ENCODE measurements at places on chromosomes 12 and 14.

- no peak overlapping the region for H3K4me3 ChIP-seq
- no peaks in the 10 kb centered on the region for H3K36me3 ChIP-seq
- peaks cover 9% of the 10 kb centered on the region for H3K27me3 ChIP-seq
- no peak overlapping the region for H3K27ac ChIP-seq
- peaks cover 4% of the 10 kb centered on the region for H3K4me1 ChIP-seq
- no peak for DNase-seq
Observed at GRCh38 chr14:28773861-28774691, 7.5 kb downstream of the FOXG1 start.

DNA sequence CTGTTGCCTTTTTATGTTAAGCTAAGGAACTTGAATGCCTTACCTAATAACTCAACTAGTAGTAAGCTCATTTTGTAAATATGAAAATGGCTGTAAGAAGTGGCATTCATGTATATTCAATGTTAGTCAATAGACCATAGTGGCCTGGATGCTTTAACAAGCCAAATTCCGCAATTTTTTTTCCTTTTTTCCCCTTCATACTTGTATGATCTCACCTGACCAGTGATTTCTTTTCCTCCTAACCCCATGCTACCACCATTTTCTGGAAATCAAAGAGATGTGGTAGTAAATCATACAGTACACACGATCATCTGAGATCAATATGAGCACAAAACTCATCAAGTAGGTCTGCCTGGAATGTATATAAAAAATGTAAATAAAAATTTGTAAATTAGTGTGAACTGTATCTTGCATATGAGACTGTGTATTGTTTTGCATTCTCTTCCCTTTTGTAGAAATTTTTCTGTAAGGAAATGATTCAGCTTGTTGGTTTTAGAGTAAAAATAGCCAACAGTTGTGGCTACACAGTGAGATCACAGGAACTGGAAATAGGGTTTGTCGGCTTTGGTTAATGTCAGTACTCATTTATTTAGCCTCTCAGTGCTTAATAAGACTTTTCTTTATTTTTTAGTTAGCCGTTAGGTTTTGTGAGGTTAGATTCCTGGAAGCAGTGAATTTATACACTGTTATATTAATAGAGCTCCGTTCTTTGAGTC is 62.5 kb downstream of the ETNK1 start:
- peak overlapping the region; percentile 15 for H3K27ac ChIP-seq
- H3K27me3 ChIP-seq, result no peaks in the 10 kb centered on the region
- peaks cover 6% of the 10 kb centered on the region for H3K36me3 ChIP-seq
- H3K4me1 ChIP-seq, result peaks cover 15% of the 10 kb centered on the region
- no peak overlapping the region for H3K4me3 ChIP-seq
- no peak for DNase-seq

- peaks cover 32% of the 10 kb centered on the region for H3K36me3 ChIP-seq
- DNase-seq, result no peak
- H3K4me1 ChIP-seq, result peaks cover 20% of the 10 kb centered on the region
- peak overlapping the region; percentile 63 for H3K27ac ChIP-seq
Observed at GRCh38 chr12:47231456-47231855, 151.7 kb upstream of the AMIGO2 start.

DNA sequence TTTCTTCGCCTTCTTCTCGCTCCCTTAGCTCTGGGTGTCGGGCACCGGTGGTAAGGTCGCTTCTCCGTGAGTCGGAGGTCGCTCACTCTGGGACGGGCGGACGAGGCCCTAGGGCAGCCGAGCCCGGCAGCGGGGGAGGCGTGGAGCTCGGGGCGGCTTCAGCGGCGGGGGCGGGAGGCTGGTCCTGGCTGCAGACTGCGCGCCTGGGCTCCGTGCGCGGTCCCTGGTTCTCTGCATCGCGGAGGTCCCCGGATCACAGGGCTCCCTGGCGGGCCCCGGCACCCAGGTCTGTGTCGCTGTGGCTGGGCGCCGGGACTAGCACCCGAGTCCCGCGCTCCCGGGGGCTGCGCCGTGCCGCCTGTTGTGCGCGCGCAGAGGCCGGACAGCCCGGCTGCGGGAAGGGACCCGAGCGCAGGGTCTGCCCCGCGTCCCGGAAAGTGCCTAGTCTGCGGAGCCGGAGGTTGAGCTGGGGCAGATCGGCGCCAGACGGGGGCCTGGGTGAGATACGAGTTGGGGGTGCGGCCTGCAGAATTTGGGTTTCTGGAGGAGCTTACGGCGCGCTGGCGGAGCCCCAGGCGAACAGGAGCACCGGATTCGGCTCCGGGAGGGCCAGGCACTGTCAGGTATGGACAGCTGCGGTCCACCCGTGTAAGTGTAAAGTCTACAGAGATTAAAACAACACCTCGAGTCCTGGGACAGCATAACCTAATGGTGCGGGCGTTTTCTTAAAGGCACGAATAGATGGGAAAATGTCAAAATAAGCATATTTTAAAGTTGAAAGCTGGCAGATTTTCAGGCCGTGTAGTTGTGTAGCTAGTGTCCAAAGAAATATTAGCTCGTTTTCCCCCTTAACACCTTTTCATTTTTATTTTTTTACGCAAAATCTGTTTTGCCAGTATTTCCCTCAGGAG is 713 bp downstream of the FRMD6 start:
- no peak overlapping the region for H3K27ac ChIP-seq
- H3K36me3 ChIP-seq, result no peaks in the 10 kb centered on the region
- peaks cover 12% of the 10 kb centered on the region for H3K27me3 ChIP-seq
- no peak for DNase-seq
- H3K4me3 ChIP-seq, result peak overlapping the region; percentile 81

DNA sequence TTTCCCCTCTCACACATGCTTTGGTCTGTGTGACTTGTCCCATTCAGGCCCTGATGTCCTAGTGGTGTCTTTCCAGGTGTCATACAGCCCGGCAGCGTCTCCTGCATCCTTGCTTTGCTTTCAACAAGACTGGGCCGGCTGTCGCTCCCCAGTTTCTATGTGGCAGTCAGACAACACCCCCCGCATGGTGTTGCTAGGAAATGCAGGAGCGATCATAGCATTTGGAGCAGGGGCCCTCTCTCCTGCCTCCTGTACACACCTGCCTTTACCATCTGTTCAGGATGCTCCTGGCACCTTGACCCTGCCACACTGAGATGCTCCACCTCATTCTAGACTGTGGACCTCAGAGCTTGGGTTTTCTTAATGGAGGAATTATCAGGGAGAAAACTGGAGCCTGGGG is 29.5 kb downstream of the CACNA1C start:
- DNase-seq, result no peak
- H3K4me1 ChIP-seq, result no peaks in the 10 kb centered on the region
- H3K4me3 ChIP-seq, result no peak overlapping the region
- no peaks in the 10 kb centered on the region for H3K36me3 ChIP-seq
- H3K27ac ChIP-seq, result no peak overlapping the region

GRCh38 chr14:79629411-79630287 is 581.7 kb downstream of the DIO2 start:
- no peaks in the 10 kb centered on the region for H3K27me3 ChIP-seq
- no peak for DNase-seq
- no peak overlapping the region for H3K27ac ChIP-seq
- H3K4me3 ChIP-seq, result no peak overlapping the region
